Heart right ventricle (tissue), 16 donors: ENCODE measurements at places on chromosomes 3 and 15. TPM values are rescaled to one million over a fixed set of nuclear protein-coding genes. Genes with fewer than 3 reads are reported as not detected.

GRCh38 chr15:75947092-75947491 lies 43.4 kb downstream of the FBXO22 start:
- DNase-seq, result no peak

DNA sequence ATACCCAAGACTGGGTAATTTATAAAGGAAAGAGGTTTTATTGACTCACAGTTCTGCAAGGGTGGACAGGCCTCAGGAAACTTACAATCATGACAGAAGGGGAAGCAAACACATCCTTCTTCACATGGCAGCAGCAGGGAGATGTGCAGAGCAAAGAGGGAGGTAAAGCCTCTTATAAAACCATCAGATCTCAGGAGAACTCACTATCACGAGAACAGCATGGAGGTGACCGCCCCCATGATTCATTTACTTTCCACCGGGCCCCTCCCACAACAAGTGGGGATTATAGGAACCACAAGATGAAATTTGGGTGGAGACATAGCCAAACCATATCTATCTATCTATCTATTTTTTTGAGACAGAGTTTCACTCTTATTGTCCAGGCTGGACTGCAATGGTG lies 5.4 kb downstream of the GDPGP1 start:
- no peak for DNase-seq

GRCh38 chr15:64146520-64146884 lies 5.0 kb upstream of the SNX22 start:
- DNase-seq, result no peak

CRABP1 gene
- not detected for polyA plus RNA-seq

NOX5 gene
- polyA plus RNA-seq, result 0.37 TPM
